Breast epithelium (tissue), 4 donors: ENCODE measurements at places on chromosomes 11 and 22.
A peak's percentile ranks its signal among the peaks of the same experiment; 100 is the strongest.

GRCh38 chr22:48745842-48746788 is 1081.6 kb downstream of the BRD1 start:
- H3K4me3 ChIP-seq = no peak overlapping the region
- no peak overlapping the region for H3K27ac ChIP-seq
- H3K27me3 ChIP-seq = no peaks in the 10 kb centered on the region
- DNase-seq = peak; percentile 28
- no peaks in the 10 kb centered on the region for H3K36me3 ChIP-seq
- no peaks in the 10 kb centered on the region for H3K4me1 ChIP-seq

DNA sequence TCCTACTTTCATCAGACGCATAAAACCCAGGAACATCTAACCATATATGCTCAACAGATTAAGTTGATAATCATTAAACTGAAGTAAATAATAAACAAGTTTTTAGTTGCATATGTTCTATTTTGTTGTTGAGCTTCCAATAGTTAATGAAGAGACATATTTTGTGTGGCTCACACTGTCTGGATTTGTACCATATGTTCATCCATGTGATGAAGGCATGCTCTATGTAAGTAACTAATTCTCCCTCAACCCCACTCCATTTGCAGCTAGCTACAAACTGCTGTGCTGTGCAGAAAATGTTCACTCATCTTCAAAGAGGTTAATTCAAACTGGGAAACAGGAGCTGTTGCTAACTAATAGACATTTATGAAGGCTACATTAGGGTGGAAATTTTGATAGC is 589.7 kb upstream of the LRRC4C start:
- H3K27ac ChIP-seq = no peak overlapping the region
- H3K27me3 ChIP-seq = no peaks in the 10 kb centered on the region
- no peaks in the 10 kb centered on the region for H3K36me3 ChIP-seq
- H3K4me3 ChIP-seq = no peak overlapping the region
- no peak for DNase-seq

- no peaks in the 10 kb centered on the region for H3K27me3 ChIP-seq
- H3K27ac ChIP-seq = peak overlapping the region; percentile 71
Observed at GRCh38 chr11:122154994-122155393, 39.0 kb upstream of the BLID start.

GRCh38 chr11:8283465-8284230 is 20.0 kb upstream of the LMO1 start:
- no peaks in the 10 kb centered on the region for H3K36me3 ChIP-seq
- DNase-seq = peak; percentile 10
- H3K4me3 ChIP-seq = peak overlapping the region; percentile 47
- no peaks in the 10 kb centered on the region for H3K4me1 ChIP-seq
- H3K27ac ChIP-seq = no peak overlapping the region

- H3K27me3 ChIP-seq = peaks cover 5% of the 10 kb centered on the region
- no peaks in the 10 kb centered on the region for H3K36me3 ChIP-seq
- no peak for DNase-seq
- H3K27ac ChIP-seq = no peak overlapping the region
- H3K4me3 ChIP-seq = no peak overlapping the region
Observed at GRCh38 chr22:36961626-36962025, 48.2 kb downstream of the CSF2RB start.
